ENCODE measurements at places on chromosomes 4 and X.

DNA sequence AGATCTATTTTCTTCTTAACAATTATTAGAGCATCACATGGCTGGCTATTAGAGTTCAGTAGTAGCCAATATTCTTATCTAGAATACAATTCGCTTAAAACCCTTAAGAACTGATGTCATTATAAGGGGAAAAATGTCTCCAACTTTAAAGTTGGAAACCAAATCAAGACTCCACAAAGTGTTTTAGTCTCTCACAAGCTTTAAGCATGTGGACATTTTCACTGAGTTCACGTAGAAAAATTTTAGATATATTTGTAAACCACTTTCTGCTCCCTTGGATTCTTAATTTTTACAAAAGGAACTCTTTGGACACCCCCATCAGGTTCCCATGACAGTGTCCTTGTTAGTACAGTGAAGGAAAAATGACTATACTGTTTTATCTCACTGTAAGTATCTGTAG lies 123.9 kb upstream of the NAP1L5 start:
- DNase-seq: no peak

GRCh38 chrX:39639871-39640270 lies 457.9 kb downstream of the BCOR start:
- DNase-seq: no peak

DNA sequence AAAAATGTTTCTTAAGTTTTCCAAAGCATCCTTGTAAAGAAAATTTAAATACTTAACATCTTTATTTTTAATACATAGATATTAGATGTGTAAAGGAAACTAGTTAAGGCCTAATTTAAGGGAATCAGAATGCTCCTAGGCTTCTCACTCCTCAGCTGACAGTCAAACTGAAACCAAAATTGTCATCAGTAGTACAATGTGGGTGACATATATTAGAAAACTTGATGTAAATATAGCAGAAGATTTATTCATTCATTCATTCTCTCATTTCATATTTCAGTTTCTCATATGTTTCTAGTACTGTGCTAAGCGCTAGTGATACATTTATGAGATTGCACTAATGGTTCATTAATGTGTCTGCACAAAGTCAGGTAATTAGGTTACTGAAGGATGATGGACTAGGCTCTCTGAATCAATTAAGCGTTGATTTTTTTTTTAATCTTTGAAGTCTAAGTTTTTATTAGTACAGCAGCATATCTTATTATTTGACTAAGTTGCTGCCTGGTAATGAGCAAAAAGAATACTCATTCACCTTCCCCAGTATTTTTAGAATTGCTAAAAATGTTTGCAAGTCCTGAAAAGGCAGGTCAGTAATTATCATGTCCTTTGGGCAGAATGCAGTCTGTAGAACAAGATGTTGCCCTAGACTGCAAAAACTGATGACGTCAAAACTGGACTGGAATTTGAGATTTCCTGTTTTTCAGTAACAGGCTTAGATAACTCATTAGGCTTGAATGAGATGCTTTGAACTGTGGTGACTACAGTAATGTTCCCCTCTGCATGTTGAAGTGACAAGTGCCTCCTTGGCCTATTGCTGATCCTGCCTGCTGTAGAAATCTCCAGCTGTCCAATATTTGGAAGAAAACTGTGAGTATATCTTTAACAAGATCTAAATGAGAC lies 128.7 kb downstream of the ARHGAP24 start:
- DNase-seq: no peak

GRCh38 chr4:73034896-73035295 lies 34.6 kb downstream of the COX18 start:
- no peak for DNase-seq

GRCh38 chr4:140141210-140141835 lies 12.7 kb downstream of the MAML3 start:
- DNase-seq: no peak

DNA sequence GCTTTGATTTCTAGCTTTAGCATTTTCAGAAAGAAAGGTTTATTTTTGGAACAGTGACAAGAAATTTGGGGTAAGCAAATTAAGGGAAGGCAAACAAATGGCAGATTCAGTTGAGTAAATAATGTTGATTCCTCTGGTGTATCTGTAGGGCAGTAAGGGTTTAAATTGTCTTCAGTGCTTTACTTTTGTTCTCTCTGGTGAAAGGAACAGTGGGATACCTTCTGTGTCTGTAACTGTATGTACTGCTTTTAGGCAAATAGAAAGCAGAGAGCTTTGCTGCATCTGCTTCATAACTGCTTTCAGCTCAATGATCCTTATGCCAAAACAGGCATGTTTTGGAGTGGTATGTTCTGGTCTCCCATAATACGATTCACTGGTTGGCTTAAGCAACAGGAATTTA lies 932.1 kb upstream of the SLIT2 start:
- DNase-seq: no peak

DNA sequence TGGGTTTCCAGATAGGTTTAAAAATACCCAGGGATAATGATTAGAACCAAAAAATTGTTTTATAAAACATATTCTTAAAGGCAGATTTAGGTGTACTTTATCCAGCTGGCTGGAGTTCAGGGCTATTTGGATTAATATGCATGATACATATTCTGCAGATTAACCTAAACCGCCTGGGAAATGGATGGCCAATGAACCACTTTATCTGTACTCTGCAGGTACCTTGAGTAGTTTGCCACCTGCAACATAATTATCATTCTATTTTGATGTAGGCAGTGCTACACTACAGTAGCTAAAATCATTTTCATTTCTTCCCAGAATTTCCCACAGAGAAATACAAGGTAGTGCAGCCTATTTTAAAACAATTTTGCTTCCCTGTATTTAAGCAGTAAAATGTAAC lies 683.2 kb upstream of the GNPDA2 start:
- no peak for DNase-seq

DNA sequence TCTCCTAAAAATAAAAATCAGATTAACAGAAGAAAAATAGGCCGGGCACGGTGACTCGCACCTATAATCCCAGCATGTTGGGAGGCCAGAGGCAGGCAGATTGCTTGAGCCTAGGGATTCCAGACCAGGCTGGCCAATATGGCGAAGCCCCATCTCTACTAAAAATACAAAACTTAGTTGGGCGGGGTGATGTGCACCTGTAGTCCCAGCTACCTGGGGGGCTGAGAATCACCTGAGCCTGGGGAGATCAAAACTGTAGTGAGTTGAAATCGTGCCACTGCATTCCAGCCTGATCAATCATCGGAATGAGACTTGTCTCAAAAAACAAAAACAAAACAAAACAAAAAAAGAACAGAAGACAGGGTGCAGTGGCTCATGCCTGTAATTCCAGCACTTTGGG lies 32.8 kb upstream of the NOCT start:
- no peak for DNase-seq

DNA sequence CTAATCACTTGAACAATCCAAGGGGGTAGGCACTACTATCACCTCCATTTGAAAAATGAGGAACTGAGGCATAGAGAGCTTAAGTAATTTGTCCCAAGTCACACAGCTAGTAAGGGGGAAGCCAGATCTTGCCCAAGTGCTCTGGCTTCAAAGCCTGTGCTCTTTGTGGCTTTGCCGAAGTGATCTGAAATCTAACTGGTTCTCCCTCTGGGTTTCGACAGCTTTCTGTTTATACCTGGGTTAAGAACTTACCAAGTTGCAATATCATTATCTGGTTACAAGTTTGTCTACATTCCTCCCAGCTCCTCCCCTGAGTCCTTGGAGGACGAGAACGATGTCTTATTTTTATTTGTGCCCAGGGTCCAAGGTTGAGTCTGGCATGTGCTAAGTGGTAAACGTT lies 125.3 kb upstream of the RAI2 start:
- DNase-seq: no peak

DNA sequence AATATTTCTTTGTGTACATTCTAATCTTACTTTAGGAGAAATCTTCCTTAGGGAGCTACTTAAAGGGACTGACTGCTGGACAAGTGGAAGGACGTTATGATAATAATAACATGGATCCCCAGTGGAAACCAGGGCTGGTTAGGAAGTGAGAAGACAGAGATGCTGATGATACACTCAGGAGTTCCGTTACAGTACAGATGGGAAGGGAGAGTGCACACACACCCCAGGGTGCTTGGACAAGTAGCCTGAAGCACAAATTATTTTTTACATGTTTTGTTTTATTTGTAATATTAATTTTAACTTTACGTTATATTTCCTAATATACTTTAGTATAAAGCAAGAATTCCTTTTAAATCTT lies 84.1 kb downstream of the BMPR1B start:
- no peak for DNase-seq

GRCh38 chrX:85922821-85923220 lies 124.5 kb downstream of the CHM start:
- DNase-seq: no peak

DNA sequence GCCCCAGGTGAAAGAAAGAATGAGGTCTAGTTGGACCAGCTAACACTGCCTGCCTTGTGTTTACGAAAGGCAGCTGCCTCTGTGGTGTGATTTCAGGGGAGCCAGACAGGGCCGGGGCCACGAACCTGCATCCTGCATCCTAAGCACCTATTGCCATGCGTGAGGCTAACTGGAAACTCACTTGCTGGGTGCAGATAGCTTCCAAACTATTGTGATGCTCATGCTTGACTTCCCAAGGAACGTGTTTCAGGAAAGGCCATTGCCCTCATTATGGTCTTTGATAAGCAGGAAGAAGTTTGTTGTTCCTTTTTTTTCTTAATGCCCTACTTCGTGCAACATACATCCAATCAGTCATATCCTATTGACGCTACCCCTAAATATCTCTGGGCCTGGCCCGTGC lies 2.3 kb upstream of the IRF2 start:
- no peak for DNase-seq
